ENCODE measurements at places on chromosomes 2 and 18. TPM values are rescaled to one million over a fixed set of nuclear protein-coding genes. Genes with fewer than 3 reads are reported as not detected.

AMER3 gene
- not detected for total RNA-seq

PER2 gene
- 18.3 TPM for total RNA-seq

ZNF385B gene
- total RNA-seq, result not detected

MTX2 gene
- 30.7 TPM for total RNA-seq

RHBDD1 gene
- total RNA-seq, result 44.7 TPM

CXCR1 gene
- total RNA-seq, result not detected

NR4A2 gene
- 13.2 TPM for total RNA-seq

ABCG5 gene
- not detected for total RNA-seq

C2orf78 gene
- total RNA-seq, result 0.07 TPM

FSHR gene
- total RNA-seq, result not detected

- no peak for DNase-seq
- H3K27ac ChIP-seq, result no peak overlapping the region
- no peaks in the 10 kb centered on the region for H3K27me3 ChIP-seq
- no peak overlapping the region for H3K4me3 ChIP-seq
Observed at GRCh38 chr2:54957321-54957999, 92.8 kb downstream of the RTN4 start.

DNA sequence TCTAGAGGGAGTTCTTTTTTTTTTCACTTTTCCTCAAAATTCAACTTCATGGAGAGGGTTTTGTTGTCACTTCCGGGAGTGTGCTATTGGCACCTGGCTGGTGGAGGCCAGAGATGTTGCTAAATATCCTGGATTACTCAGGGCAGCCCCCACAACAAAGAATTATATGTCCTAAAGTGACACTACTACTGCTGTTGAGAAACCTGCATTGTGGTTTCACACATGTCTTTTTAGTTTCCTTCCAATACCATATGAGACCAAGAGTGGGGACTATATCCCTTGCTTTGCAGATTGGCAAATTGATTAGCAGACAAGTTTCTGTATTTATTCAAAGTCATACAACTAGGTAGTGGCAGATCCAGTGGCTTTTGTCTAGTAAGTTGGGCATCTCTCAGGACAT lies 826.8 kb downstream of the TRIB2 start:
- H3K36me3 ChIP-seq, result no peaks in the 10 kb centered on the region
- no peaks in the 10 kb centered on the region for H3K4me1 ChIP-seq
- DNase-seq, result no peak
- H3K27ac ChIP-seq, result no peak overlapping the region

- no peak for DNase-seq
- no peak overlapping the region for H3K27ac ChIP-seq
- no peak overlapping the region for H3K4me3 ChIP-seq
- H3K4me1 ChIP-seq, result no peaks in the 10 kb centered on the region
- H3K36me3 ChIP-seq, result no peaks in the 10 kb centered on the region
Observed at GRCh38 chr18:10161315-10161714, 247.5 kb downstream of the VAPA start.

GRCh38 chr2:77161009-77161408 lies 361.2 kb downstream of the LRRTM4 start:
- no peaks in the 10 kb centered on the region for H3K27me3 ChIP-seq
- no peaks in the 10 kb centered on the region for H3K4me1 ChIP-seq
- H3K4me3 ChIP-seq, result no peak overlapping the region
- H3K27ac ChIP-seq, result no peak overlapping the region
- no peak for DNase-seq
- no peaks in the 10 kb centered on the region for H3K36me3 ChIP-seq

- peak within 1 kb of the TSS; percentile 45 for H3K4me3 ChIP-seq
- no peak for DNase-seq
- H3K4me1 ChIP-seq, result no peaks in the 10 kb centered on the region
- H3K36me3 ChIP-seq, result no peaks in the 10 kb centered on the region
- no peak within 1 kb of the TSS for H3K27ac ChIP-seq
Observed at GRCh38 chr2:149038442-149039212, at the start of gene LYPD6B. TSS of gene LYPD6B (plus strand) at chr2:149038699. CDS start at chr2:149130949, 92,250 bp downstream.

DNA sequence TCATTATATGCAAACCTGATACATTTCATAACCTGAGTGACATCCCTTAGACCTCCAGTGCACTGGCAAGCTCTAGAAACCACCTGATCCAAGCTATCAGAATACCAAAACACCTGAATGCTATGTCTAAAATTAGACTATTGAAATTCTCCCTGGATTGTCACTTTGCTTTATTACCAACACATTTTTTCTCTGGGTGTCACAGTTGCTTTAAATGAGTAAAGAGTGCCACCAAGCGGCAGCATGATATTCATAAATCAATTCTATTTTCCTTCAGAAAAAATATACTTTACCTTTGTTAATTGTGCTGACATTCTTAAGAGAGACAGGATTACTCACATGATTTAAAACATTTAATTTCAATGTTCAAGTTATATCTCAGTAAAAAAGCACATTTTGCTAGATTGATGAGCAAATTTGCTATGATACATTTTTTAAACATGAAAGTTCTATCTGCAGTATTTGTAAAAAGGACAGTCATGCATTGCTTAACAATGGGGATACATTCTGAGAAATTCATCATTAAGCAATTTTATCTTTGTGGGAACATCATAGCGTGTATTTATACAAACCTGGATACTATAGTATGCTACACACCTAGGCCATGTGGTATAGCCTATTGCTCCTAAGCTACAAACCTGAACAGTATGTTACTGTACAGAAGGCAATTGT lies 338.4 kb upstream of the SLC39A10 start:
- H3K27me3 ChIP-seq, result no peaks in the 10 kb centered on the region
- H3K36me3 ChIP-seq, result no peaks in the 10 kb centered on the region
- DNase-seq, result peak; percentile 82
- peaks cover 10% of the 10 kb centered on the region for H3K4me1 ChIP-seq
- no peak overlapping the region for H3K4me3 ChIP-seq

- H3K4me3 ChIP-seq, result no peak overlapping the region
- DNase-seq, result no peak
- no peak overlapping the region for H3K27ac ChIP-seq
- H3K36me3 ChIP-seq, result no peaks in the 10 kb centered on the region
Observed at GRCh38 chr2:219086196-219086595, 25.5 kb upstream of the IHH start.

- H3K27ac ChIP-seq, result peak within 1 kb of the TSS; percentile 96
- peak within 1 kb of the TSS; percentile 98 for H3K4me3 ChIP-seq
- peak; percentile 89 for DNase-seq
Observed at GRCh38 chr2:84880645-84881521, at the start of gene TRABD2A. TSS of gene TRABD2A (minus strand) at chr2:84881084. CDS start at chr2:84881039, 45 bp downstream.

DNA sequence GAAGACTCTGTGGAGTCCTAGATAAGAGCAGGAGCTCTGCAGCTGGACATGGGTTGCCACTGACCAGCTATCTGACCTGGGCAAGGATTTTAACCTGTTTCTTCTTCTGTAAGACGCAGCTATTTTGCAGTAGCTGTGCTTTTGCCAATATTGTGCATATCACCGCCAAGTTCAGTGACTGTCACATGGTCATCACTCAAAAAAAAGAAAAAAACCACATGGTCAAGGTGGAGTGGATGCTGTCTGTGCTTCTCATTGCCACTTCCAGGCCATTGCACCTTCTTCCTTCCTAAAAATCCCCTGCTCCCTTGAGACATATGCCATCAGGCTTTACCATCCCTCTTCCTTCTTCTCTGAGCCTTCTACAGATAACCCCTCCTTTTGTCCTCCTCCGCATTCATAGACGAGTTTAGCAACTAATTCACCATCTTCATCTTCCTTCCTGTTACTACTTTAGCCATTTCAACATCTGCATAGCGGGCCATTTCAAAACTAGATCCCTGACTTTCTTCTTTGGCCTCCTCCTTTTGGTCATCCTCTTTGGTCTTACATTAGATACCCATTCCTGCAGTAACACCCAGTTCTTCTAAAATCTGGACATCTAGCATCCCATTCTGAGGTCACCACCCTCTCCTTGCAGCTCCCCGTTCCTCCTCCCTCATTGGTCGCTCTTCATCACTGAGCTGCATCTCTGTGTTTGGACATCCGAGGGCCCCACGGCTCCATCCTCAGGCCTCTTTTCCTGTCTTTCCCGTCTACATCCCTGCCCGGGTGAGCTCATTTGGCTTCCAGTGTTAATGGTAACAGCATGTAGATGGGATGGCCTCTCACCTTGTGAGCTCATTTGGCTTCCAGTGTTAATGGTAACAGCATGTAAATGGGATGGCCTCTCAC lies 17.8 kb downstream of the RNF144A start:
- DNase-seq, result peak; percentile 40
- H3K36me3 ChIP-seq, result peaks cover 19% of the 10 kb centered on the region
- no peak overlapping the region for H3K4me3 ChIP-seq
- H3K27me3 ChIP-seq, result no peaks in the 10 kb centered on the region
- H3K4me1 ChIP-seq, result peaks cover 21% of the 10 kb centered on the region

DNA sequence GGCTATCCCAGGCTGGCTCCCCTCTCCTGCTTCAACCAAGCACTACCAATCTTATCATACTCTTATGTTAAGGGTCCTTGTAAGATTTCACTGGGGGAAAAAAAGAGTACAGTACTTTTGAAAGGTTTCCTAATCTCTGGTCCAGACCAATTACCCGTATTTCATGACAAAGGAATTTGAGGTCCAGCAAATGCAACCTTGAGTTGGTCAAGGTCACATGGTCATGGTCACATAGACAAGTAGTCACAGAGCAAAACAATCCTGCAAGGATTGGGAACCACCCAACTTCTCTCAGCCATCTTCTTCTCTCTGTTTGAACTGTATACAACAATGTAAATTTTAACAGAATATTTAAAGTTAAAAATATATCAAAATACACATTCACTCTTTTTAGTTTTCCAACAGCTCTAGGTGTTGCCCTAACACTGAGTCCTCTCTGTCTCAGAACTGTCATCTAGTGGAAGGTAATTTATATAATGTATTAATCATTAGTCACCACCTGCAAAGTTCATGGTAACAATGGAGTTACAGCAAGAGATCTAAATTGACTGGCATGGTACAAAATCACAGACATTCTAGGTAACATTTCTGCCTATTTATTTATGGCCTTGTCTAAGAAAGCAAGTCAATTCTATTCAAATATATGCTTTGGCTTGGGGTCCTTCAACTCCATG lies 21.5 kb downstream of the DTNB start:
- H3K4me1 ChIP-seq, result peaks cover 5% of the 10 kb centered on the region
- no peak overlapping the region for H3K27ac ChIP-seq

DNA sequence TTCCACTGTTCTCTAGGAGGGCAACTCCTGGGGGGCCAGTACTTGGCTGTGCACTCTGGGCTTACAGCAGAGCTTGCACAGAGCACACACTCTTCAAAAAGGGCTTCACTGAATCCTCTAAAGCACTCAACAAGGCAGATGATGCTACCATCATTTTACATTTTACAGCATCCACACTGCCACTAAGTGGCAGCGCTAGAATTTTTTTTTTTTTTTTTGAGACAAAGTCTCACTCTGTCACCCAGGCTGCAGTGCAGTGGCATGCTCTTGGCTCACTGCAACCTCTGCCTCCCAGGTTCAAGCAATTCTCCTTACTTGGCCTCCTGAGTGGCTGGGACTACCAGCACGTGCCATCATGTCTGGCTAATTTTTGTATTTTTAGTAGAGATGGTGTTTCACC lies 8.6 kb downstream of the AMMECR1L start:
- no peak for DNase-seq
- H3K36me3 ChIP-seq, result peaks cover 39% of the 10 kb centered on the region
- no peak overlapping the region for H3K27ac ChIP-seq
- H3K4me3 ChIP-seq, result no peak overlapping the region
- H3K4me1 ChIP-seq, result peaks cover 38% of the 10 kb centered on the region

DNA sequence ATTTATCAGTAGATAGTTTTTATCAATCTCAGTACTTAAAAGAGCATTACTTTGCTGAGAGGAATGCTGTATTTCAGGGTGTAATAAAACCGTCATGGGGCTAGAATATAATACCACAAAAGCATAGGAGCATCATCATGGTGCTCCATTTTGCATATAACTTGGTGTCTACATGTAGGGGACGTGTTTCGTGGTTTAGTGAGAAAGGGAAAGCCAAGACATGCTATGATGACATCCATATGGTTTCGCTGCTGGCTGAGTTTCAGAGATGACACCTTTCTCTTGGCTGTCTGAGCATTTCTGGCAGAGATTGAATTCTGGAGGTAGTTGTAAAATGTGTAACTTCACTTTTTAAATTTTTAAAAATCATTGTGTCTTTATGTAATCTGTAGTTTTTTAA lies 32.4 kb downstream of the WDR43 start:
- peaks cover 4% of the 10 kb centered on the region for H3K4me1 ChIP-seq
- H3K4me3 ChIP-seq, result no peak overlapping the region
- no peak for DNase-seq

- peaks cover 34% of the 10 kb centered on the region for H3K27me3 ChIP-seq
- no peak overlapping the region for H3K4me3 ChIP-seq
- no peak for DNase-seq
- H3K27ac ChIP-seq, result no peak overlapping the region
Observed at GRCh38 chr2:28528206-28528605, 32.3 kb downstream of the PLB1 start.

DNA sequence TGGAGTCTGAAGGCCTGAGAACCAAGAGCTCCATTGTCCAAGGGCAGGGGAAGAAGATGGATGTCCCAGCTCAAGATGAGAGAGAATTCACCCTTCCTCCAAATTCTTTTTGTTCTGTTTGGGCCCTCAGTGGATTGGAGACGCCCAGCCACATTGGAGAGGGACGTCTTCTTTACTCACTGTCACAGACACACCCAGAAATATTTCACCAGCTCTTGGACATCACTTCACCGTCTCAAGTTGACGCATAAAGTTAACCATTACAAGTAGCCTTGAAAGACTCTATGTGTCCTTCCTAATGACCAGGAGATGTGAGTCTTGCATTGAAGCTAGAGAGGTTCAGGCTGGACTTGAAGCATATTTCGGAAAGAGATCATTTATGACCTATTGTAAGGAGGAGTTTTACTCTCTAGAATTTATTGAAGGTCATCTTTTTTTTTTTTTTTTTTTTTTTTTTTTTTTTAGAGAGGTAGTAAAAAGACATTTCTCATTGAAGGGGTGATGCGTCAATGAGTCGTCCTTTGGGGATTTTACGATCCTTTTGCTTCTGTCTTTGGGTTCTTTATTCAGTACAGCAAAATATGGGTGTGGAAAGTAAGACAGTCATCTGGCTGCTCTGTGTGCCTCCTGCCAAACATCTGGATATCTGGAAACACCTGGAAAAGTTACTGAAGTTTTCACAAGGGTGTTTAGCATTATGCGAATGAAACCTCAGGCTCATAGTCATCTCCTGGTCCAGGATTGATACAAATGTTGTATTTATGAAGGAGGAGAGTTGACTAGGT lies 118.1 kb downstream of the PRPF40A start:
- no peak overlapping the region for H3K27ac ChIP-seq
- H3K36me3 ChIP-seq, result no peaks in the 10 kb centered on the region
- no peak for DNase-seq
- H3K4me1 ChIP-seq, result peaks cover 9% of the 10 kb centered on the region

GRCh38 chr18:54100920-54101470 lies 123.5 kb downstream of the MBD2 start:
- H3K4me1 ChIP-seq, result no peaks in the 10 kb centered on the region
- no peaks in the 10 kb centered on the region for H3K36me3 ChIP-seq
- H3K27ac ChIP-seq, result no peak overlapping the region
- H3K27me3 ChIP-seq, result peaks cover 7% of the 10 kb centered on the region

DNA sequence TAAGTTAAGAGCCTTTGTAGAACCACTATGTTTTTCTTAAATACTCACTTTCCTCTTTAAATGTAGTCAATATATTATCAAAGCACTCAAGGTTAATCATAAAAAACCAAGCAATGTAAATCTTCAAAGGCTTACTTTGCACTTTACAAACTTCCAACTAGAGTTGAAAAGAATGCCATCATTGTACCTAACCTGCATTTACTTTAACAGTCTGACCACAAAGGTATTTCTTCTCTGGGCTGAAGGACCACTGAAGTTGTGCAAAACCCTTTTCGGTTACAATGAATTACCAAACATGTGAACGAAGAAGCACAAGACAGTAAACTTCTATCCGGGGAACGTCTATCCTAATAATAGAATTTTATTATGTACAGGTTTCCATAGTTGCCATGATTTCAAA lies 3.0 kb downstream of the HNRNPLL start:
- DNase-seq, result peak; percentile 49
- H3K27me3 ChIP-seq, result no peaks in the 10 kb centered on the region
- peaks cover 25% of the 10 kb centered on the region for H3K36me3 ChIP-seq
- H3K4me1 ChIP-seq, result peaks cover 55% of the 10 kb centered on the region
- H3K4me3 ChIP-seq, result peak overlapping the region; percentile 97
- H3K27ac ChIP-seq, result no peak overlapping the region
